NCI-H2227 treated with DMSO at 0.1 percent for 48 hours (cell line): ENCODE measurements at places on chromosomes 11 and 22.

GRCh38 chr11:30017445-30017895 is 640 bp upstream of the KCNA4 start:
- no peak for DNase-seq

DNA sequence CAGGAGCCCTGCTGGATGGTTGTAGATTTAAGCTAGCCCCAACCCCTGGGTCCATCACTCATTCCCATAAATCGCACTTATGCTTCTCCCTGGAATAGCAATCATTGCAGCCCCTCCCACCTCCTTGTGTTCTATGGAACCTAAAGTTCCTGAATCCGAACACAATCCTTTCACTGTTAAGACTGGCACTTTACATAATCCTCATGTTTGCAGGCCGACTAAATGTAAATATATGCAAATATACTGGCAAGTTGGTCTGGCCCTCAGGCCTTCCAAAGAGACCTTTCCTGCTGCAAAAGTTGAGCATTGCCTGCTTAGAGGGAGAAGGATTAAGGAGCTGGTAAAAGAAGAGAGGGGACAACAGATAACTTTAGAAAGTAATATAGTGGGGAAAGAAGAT is 892.9 kb downstream of the OPCML start:
- DNase-seq = no peak

DNA sequence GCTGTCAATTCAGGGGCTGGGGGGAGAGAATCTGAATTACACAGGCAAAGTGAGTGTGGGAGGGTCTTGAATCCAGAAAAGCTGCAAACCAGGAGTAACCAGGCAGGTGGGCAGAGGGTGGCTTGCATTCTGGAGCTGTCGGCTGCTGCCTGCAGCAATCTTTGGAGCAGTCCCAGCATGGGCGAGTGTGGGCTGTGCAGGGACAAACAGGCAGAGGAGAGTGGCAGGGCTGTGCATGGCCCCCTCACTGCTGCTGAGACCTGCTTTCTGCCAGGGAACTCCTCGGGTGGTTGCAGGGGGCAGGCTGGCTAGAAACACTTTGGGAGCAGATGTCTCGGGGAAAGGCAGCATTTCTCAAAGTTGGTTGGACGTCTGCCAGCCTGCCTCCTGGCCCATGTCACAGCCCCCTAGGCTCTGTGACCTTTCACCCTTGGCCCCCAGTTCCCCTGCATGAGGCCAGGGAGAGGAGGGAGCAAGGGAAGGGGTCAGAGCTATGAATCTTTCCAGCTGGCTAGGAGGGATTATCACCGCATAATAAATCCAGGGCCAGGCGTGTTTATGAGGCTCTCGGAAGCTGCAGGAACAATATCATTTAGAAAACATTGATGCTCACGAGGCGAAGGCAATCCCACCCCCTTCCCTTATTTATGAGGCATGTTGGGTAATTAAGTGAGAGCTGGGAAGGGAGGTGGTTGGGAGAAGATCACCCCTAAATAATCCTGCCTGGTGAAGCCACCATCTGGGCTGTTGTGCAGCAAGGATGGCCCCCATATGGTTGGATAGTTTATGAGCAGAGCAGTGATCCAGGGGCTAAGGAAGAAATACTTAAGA is 212.3 kb upstream of the NCAM1 start:
- no peak for DNase-seq

DNA sequence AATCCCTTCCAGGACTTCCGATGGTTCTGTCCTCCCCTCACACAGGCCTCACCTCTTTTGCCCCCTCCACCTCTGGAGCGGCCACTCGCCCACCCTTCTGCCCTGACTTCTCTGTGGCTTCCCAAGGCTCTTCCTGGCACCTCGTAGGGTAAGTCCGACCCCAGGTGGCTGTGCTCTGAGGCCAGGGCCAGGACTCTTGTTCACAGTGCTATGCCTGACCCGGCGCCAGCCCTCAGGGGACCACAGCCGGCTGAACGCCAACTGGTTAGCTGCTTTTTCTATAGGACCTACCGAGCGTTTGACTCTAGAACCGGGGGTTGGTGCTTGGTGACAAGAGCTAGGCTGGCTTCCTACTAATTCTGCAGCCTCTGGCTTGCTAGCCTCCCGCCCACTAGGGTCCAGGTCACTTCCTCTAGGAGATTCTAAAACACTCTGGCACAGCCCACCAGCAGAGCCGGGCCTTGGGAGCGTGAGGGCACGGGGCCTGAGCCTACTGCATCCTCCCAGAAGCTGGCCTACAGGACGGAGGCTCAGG is 28.4 kb upstream of the KCNQ1OT1 start:
- DNase-seq = no peak

DNA sequence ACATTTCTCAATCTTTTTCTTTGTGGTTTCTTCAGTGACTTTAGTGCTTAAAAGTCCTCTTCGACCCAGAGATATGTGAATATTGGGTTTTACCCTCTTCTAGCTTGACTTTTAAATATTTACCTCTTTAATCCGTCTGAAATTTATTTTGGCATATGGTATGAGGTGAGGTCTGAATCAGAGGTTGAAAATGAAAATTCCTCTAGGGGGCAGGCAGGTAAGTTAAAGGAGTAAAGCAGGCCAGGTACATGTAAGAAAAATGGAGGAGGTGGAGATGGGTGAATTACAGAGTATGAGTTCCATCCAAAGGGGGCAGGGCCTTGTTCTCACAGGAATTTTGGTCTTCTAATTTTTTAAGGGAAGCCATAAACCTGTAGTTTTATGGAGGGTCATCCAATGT is 263.8 kb upstream of the NARS2 start:
- no peak for DNase-seq

GRCh38 chr22:50483106-50483505 is 1.8 kb downstream of the ADM2 start:
- no peak for DNase-seq

DNA sequence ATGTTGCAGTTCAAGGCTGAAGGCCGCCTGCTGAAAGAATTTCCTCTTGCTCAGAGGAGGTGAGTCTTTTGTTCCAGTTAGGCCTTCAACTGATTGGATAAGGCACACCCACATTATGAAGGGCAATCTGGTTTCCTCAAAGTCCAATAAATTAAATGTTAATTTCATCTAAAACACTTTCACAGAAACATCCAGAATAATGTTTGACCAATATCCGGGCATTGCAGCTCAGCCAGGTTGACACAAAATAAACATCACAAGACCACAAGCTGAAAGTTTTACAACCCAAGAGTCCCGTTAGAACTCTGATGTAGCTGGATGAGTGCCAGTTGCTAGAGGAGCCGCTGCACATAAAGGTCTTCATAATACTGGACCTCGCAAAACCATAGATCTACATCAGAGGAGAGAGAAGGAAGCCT is 64.9 kb upstream of the EED start:
- no peak for DNase-seq

DNA sequence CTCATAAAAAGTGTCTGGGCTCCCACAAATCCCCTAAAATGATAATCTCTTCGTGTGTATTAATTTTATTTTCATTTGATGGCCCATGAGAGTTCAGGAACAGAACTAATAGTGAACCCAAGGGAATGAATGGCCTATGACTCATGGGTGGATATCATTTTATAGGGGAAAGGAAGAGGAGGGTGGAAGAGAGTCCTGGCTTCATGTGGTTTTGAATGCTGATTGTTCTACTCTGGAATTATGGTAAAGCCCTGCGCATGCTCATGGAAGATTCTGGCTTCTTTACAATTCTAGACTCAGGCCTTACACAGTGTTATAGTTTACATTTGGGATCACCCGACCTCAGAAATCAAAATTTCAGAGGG is 35.2 kb downstream of the MAML2 start:
- DNase-seq = no peak

- DNase-seq = no peak
These were observed 69.5 kb downstream of the ZNRF3 start for GRCh38 chr22:28952857-28953256.
